ENCODE measurements at places on chromosomes 2 and 18. TPM values are rescaled to one million over a fixed set of nuclear protein-coding genes. Genes with fewer than 3 reads are reported as not detected.

KLHL14 gene
- total RNA-seq, result not detected

PAIP2B gene
- 0.33 TPM for total RNA-seq

INHBB gene
- 35.9 TPM for total RNA-seq

MYOM1 gene
- total RNA-seq, result 0.13 TPM

HIBCH gene
- 14.1 TPM for total RNA-seq

APLF gene
- 0.58 TPM for total RNA-seq

ANKMY1 gene
- 6.1 TPM for total RNA-seq

IL1B gene
- total RNA-seq, result 0.13 TPM

ACKR3 gene
- total RNA-seq, result 7.7 TPM

ZNF532 gene
- 26.9 TPM for total RNA-seq

PROM2 gene
- total RNA-seq, result not detected

NT5DC4 gene
- not detected for total RNA-seq

GPR155 gene
- total RNA-seq, result 0.18 TPM

GPR45 gene
- not detected for total RNA-seq

SNORC gene
- 5.4 TPM for total RNA-seq

INHA gene
- 0.42 TPM for total RNA-seq

ABHD3 gene
- 18.1 TPM for total RNA-seq

B3GNT7 gene
- 3.0 TPM for total RNA-seq

GRHL1 gene
- 1.5 TPM for total RNA-seq

FTCDNL1 gene
- total RNA-seq, result 3.2 TPM

GPAT2 gene
- not detected for total RNA-seq

WDFY1 gene
- total RNA-seq, result 41.5 TPM

IFT172 gene
- total RNA-seq, result 7.7 TPM

KCNF1 gene
- total RNA-seq, result 30.5 TPM

SMCHD1 gene
- total RNA-seq, result 17.9 TPM

CNGA3 gene
- total RNA-seq, result 0.09 TPM

SERPINB3 gene
- 0.06 TPM for total RNA-seq

ZNF2 gene
- total RNA-seq, result 3.8 TPM
